ENCODE measurements at places on chromosomes 1 and 21. TPM values are rescaled to one million over a fixed set of nuclear protein-coding genes. Genes with fewer than 3 reads are reported as not detected.

DNA sequence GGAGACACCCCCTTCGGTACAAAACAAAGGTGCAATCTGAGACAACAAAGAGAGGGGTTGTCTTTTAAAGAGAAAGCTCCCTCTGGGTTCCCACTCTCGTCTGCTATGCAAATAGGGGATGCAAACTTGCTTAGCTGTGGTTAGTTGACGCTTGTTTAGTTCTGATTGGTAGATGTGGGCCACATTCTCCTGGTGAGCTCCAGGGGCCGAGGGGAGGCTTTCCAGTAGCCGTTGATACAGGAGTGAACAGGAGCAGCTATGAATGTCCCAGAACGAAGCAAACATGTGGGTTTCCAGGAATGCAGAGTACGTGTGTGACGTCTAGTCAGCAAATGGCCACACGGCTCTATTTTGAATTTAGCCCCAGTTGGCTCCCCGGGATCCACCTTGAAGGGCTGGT lies 14.7 kb downstream of the TFF2 start:
- DNase-seq: no peak
- no peaks in the 10 kb centered on the region for H3K27me3 ChIP-seq
- no peak overlapping the region for H3K27ac ChIP-seq
- peaks cover 13% of the 10 kb centered on the region for H3K36me3 ChIP-seq
- peaks cover 6% of the 10 kb centered on the region for H3K4me1 ChIP-seq
- H3K4me3 ChIP-seq: no peak overlapping the region

GRCh38 chr1:58921342-58921741 lies 137.5 kb upstream of the JUN start:
- no peak for DNase-seq
- H3K36me3 ChIP-seq: no peaks in the 10 kb centered on the region
- H3K27me3 ChIP-seq: no peaks in the 10 kb centered on the region
- H3K27ac ChIP-seq: no peak overlapping the region
- no peak overlapping the region for H3K4me3 ChIP-seq

- no peak for DNase-seq
- peaks cover 10% of the 10 kb centered on the region for H3K4me1 ChIP-seq
- no peaks in the 10 kb centered on the region for H3K27me3 ChIP-seq
Observed at GRCh38 chr1:66298464-66298863, 235.5 kb upstream of the SGIP1 start.

The MPL gene
- not detected for total RNA-seq

The GJB5 gene
- not detected for total RNA-seq
